ENCODE measurements at places on chromosomes 3 and 15.

- peak; percentile 57 for DNase-seq
Measured at GRCh38 chr15:67063689-67064606, 1.5 kb upstream of the SMAD3 start.

- peak; percentile 32 for DNase-seq
Measured at GRCh38 chr3:65953301-65953812, 85.4 kb downstream of the MAGI1 start.

GRCh38 chr3:82004266-82004665, 242.8 kb upstream of the GBE1 start:
- no peak for DNase-seq

DNA sequence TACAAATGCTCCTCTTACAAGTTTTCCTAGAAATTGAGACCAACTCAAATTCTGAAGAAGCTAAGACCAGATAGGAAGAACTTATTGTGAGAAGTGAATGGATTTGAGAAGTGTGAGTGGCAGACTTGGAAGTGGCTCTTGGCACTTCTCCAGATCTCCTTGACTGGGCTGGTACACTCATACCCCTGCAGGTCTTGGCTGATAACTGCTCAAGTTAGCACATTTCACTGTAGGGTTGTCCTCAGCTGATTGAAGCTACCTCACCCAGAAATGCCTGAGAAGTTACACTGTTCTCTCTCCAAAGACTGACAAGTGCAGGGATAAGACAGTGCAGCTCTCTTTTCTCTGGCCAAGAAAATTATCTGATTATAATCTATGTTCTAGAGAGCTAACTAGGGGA, 16.5 kb upstream of the CLDN1 start:
- DNase-seq, result no peak

- DNase-seq, result no peak
Measured at GRCh38 chr3:56753206-56753820, 48.4 kb downstream of the ARHGEF3 start.

DNA sequence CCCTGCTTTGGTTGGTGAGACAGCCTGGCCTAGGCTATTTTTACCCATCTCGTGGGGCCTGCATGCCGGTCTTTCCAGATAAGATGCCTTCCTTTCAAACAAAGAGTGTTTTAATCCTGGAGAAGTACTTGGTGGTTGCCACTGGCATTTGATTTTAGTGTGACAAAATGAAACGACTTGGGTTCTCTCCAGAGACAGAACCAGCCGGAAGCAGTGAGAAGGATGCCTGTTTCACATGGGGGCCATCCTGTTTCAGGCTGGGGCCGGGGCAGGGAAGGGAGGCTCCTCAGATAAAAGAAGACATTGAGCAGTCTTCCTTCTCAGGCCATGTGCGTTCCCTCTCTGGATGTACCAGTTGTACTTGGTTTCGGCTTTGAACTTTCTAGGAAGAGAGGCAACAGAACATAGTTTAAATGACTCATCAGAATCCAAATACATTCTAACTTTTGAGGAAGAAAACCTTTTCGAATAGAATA, 74.9 kb downstream of the TOP2B start:
- DNase-seq, result no peak

GRCh38 chr3:161305095-161305991, 66.0 kb downstream of the SPTSSB start:
- no peak for DNase-seq

DNA sequence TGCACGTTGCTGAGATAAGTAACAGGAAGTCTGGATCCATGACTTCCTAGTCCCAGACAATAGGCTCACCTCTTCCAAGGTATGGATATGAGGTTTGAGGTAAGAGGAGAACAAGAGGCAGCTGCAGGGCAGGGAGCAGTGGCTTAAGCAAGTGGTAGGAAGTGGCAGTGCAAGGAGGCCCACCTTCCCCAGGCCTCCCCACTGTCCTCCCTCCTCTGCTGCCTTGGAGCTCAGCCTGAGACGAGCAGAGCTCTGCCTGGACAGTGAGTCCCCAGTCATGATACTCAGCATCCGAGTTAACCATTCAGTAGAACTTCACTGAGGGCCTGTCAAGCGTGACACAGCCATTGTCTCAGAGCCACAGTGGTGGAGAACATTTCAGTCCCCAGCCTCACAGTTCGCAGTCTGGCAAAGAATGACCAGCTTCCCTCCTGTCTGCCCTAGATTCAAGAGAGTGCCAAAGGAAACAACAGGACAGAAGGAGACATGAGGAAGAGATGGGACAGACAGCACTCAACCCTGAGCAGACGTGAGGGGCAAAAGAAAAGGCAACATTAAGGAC, 41.4 kb upstream of the BOC start:
- no peak for DNase-seq

- DNase-seq, result no peak
Measured at GRCh38 chr15:62337934-62338333, 172.8 kb upstream of the C2CD4B start.

- no peak for DNase-seq
Measured at GRCh38 chr3:46926871-46927717, 49.5 kb downstream of the CCDC12 start.

DNA sequence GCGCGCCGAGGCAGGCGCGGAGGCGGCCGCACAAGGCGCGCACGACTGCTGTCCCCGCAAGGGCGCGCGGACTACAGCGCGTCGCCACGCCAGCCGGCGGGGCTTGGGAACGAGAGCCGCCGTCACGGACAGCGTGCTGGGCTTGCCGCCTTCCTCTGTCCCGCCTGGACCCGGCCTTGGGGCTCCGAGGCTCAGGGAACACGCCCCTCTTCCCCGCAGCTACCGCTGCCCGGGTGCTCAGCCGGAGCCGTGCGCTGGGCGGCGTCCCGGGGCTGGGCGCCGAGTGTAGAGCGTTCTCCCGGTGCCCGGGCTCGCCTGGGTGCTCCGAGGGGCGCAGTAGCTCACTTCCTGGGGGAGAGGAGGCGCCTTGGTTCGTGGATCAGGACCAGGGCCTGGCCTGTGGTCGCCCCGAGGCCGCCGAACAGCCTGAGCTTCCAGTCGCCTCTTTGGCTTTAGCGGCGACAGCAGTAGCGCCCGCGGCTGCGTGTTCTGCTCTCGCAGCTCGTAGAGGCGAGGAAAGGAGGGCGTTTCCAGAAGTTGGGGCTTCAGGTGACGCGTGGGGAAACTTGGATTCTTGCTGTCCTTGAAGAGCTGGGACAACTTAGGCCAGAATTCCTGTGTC, 226.7 kb upstream of the C2CD4B start:
- DNase-seq, result peak; percentile 63

GRCh38 chr3:149934524-149934923, 36.2 kb downstream of the PFN2 start:
- DNase-seq, result no peak

Measured in mesothelial cell of epicardium (in vitro differentiated cells).